ENCODE measurements at places on chromosomes 11 and 22.
A peak's percentile ranks its signal among the peaks of the same experiment; 100 is the strongest.

GRCh38 chr11:79039122-79039521, 401.7 kb downstream of the TENM4 start:
- DNase-seq, result no peak

GRCh38 chr22:42353883-42354727, 78.1 kb downstream of the NFAM1 start:
- DNase-seq, result no peak

DNA sequence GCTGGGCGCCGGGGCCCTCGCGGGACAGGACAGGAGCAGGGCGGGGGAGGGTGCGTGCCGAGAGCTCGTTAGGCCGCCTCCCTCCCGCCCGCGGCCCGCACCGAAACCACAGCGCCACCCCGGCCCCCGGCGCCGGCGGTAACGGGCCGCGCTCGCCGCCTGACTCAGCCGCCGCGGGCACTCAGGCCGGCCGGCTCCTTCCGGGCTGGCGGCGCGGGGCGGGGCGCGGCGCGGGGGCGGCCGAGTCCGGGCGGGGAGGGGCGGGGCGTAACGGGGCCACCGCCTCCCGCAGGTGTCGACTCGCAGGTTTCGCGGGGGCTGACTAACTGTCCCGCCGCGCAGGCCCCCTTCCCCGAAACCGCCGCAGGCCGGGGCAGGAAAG, at the start of gene AP5B1:
AP5B1 (minus strand) TSS at position 207 of the 382 bp plus-strand sequence. CDS start 385 bp downstream, outside the sequence.
- peak; percentile 81 for DNase-seq

DNA sequence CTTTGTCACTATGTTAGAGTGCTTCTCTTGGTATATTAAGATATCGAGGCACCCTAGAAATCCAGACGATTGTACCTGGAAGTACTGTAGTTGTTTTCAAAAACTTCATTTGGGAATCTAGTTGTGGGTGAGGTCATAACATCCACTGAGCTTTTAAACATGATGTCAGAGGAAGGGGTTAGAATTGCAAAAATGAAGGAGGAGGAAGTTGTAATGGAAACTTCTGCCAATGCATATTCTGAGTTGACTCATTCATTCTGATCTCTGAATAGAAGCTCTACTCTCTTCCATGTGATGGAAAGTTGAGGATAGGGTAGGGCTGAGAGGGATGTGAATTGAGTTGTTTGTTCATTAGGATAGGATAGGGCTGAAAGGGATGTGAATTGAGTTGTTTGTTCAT, 7.7 kb downstream of the CD44 start:
- no peak for DNase-seq

DNA sequence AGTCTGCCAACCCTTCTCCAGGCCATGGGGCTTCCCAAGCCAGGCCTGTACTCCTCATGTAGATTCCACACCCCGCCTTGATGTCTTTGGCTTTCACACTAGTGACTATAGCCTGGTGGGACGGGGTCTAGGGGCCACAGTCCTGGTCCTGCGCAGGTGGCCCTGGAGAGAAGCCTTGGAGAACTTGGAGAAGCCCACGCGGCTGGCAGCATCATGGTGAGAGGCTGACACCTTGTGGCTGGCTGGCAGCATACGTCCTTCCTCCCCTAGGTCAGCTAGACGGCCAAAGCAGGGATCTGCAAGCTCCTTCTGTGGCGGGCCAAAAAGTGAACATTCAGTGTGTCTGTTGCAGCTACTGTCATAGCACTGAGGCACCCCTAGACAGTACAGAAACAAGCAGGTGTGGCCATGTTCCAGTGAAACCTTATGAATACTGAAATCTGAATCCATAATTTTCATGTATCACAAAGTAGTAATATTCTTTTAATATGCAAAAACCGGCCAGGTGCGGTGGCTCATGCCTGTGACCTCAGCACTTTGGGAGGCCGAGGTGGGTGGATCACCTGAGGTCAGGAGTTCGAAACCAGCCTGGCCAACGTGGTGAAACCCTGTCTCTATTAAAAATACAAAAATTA, 42.0 kb downstream of the FAM83F start:
- DNase-seq, result no peak

DNA sequence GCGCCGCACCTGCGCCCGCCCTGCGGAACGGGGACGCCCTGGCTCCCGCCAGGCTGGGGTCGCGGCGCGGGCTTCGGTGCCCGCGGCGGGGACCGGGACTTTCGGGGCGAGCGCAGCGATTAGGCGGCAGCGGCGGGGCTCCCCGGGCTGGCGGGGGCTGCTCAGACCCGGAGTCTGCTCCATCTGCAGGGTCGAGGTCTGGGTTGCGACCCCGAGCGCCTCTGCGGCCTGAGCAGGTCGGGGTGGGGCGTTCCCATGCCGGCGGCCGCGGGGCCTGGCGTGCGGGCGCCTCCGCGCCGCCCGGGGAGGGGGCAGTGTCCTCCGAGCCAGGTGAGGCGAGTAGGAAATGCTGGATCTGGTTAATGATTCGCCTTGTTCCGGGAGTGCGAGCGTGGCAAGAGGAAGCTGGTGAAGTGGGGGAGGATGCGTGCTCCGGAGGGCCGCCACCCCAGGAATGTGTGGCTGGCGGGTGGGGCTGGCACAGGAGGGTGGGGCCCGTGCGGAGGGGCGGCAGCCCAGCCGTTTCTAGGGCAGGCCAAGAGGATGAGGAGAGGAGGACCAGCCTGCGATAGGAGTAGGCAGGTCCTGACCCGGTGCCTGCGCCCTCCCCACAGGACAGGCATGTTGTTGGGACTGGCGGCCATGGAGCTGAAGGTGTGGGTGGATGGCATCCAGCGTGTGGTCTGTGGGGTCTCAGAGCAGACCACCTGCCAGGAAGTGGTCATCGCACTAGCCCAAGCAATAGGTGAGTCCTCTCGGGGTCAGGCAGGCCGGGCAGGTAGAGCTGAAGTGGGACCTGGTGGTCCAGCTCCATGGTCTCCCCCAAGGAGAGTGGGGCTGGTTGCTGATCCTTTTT, 606 bp downstream of the RASSF7 start:
- no peak for DNase-seq

DNA sequence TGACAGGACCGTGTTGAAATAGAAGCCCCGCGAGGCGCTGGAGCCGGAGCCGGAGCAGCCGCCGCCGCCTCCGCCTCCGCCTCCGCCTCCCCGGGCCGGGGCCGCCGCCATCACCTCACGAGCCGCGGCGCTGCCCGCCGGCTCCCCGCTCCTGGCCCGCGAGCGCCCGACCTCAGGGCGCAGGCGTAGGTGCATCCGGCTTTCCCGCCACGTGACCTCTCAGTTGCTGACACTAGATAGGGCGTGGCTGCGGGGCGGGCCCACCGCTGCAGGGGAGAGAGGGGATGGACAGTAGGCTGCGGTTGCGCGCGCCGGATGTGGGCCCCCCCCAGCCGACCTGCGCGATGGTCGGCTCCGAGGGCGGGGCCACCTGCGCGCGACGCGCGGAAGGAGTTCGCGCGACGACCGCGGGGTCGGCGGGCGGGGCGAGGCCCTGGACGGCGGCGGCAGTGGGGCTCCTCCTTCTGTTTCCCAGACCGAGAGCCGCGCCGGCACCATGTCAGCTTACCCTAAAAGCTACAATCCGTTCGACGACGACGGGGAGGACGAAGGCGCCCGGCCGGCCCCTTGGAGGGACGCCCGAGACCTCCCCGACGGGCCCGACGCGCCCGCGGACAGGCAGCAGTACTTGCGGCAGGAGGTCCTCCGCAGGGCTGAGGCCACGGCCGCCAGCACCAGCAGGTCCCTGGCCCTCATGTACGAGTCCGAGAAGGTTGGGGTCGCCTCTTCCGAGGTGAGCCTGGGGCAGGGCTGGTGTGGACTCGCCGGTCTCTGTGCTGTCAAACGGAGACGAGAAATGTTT, at the start of the genes PI4KA and SNAP29:
PI4KA (minus strand) TSS at position 197 of the 802 bp plus-strand sequence; CDS start at position 111, 86 bp downstream.
SNAP29 (plus strand) TSS at position 393 of the 802 bp plus-strand sequence; CDS start at position 497, 104 bp downstream.
- DNase-seq, result peak; percentile 100

- no peak for DNase-seq
These were observed 87.0 kb upstream of the AMOTL1 start for GRCh38 chr11:94681140-94681539.

DNA sequence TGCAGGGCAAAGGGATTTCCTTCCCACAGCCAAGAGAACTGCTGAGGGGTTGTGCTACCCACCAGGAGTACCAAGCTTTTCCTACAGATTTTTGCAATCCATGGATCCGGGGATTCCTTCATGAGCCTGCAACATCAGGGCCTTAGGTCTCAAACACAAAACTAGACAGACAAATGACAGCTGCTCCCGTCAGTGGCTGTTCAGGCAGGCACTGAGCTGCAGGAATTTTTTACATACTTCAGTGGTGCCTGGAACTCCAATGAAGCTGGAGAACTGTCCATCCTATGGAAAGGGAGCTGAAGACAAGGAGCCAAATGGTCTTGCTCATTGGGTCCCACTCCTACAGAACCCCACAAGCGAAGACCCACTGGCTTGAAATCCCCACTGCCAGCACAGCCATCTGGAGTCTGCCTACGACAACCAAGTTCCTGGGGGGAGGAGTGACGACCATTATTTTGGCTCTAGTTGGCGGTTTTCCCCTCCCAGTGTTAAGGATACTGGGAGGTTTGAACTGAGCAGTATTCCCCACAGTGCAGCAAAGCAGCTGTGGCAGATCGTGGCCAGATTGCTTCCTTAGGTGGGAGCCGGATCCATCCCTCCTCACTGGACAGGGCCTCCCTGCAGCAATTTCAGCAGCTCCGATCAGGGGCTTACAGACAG, 157.7 kb upstream of the TMEM45B start:
- DNase-seq, result no peak

DNA sequence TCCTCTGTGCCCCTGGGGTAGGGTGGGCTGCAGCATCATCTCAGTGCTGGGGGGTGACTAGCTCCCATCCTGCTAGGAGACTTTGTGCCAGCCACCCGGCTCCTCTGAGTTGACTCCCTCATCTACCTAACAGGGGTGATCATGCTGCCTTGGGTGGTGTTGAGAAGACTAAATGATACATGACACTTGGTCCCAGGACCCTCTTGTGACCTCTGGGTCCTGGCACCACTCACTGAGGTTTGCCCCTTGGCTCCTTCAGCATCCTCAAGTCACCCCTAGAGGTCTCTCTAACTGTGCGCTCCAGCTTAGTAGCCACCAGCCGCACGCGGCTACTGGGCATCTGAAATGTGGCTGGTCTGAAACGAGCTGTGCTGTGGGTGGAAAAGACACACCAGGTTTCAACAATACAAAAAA, 72.1 kb downstream of the LRRC32 start:
- DNase-seq, result no peak
